ENCODE measurements at places on chromosomes 3 and 15.

GRCh38 chr3:140863580-140864009 lies 78.0 kb upstream of the SLC25A36 start:
- DNase-seq: no peak

GRCh38 chr3:18442756-18443664 lies 17.9 kb upstream of the SATB1 start:
- no peak for DNase-seq

GRCh38 chr15:52710050-52710707 lies 31.0 kb upstream of the ATOSA start:
- no peak for DNase-seq

DNA sequence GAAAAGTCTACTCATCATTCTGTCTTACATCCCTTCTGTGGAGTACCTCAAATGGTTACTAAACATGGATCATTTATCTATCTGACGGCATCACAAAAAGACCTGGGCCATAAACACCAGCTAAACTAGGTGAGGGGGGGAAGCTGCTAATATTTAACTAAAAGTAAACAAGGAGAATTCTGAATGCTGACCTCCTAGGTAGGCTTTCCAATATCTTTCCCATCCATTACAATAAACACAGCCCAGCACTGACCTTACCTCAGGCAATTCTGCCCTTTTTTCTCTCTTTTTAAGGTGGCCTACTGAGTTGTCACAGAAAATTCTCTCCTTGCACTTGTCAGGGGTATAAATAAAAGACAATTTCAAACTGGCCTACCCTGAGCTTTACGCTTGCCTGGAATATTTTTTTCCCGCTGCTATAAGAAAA lies 33.1 kb downstream of the USF3 start:
- DNase-seq: no peak

GRCh38 chr3:188043891-188044290 lies 110.1 kb upstream of the LPP start:
- no peak for DNase-seq

- DNase-seq: no peak
Measured at GRCh38 chr3:125246237-125246636, 33.7 kb upstream of the SLC12A8 start.

- no peak for DNase-seq
Measured at GRCh38 chr3:69747511-69748258, 8.4 kb downstream of the MITF start.

- DNase-seq: no peak
Measured at GRCh38 chr3:183108001-183108449, 8.7 kb upstream of the MCCC1 start.

GRCh38 chr3:20108869-20109268 lies 68.6 kb downstream of the KAT2B start:
- no peak for DNase-seq

GRCh38 chr3:32495085-32495484 lies 7.6 kb downstream of the CMTM6 start:
- DNase-seq: no peak

GRCh38 chr15:70627322-70627721 lies 136.0 kb downstream of the UACA start:
- no peak for DNase-seq

DNA sequence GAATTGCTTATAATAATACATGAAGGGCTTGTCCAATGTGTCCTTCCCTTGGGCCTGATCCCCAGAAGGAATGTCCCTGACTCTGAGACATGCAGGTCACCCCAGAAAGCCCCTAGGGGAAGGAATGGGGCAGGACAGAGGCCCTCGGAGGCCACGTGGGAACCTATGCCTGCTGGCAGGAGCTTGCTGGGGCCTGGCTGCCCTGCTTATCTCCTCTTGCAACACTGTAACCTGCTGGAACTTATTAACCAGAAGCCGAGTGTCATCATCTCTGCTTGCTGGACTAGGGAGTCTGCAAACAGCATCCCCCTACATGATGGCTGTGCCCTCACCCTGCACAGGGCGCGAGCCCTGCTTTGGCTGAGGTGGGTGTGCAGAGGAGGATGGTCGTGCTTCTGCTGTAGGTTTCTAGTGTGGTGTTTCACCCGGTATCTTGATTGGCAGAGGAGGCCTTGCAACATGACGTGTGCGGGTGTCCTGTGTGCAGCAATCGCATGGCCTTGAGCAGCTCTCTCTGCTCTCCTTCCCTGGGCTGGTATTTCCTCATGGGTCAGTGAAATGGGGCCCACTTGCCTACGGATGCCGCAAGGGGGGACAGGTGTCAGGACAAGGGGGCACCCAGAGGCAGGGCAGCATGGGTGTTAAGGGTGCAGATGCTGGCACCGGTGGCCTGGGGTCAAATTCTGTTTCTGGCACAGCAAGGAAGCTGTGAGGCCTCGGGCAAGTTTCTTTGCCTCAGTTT lies 5.0 kb downstream of the CHST13 start:
- no peak for DNase-seq

DNA sequence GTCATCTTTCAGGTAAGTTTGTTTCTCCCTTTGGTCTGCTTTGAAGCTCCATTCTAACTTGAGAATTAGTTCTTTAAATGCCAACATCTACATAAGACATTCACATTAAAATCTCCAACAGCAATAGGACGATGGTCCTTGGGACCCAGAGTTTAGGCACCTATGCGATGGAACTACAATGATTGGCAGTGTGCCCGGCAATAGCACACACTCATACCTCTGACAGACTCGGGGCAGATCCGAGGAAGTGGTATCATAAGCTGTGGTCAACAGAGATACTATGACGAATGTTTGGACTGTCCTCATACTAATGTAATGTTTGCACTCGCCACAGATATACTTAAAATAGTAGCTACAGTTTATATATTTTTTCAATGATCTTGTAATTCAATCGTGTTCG lies 34.2 kb upstream of the NR2F2 start:
- DNase-seq: no peak

GRCh38 chr3:11155341-11156025 lies 1.2 kb downstream of the HRH1 start:
- DNase-seq: no peak

DNA sequence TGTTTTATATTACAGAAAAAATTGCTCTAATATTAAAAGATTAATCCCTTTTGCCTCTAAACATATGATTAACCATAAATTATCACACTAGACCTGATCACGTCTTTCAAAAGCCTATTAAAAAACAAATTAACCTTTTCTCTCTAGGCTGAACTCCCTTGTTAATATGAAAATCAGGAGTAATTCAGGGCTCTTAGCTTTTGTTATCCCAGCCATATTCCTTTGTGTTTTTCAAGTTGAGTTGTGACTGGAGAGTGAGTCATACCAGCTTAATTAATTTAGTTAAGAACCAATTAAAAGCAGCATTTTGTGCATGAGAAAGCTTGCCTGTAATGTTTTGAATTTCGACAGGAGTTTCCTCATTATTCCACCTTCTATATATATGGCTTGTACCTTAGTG lies 385.8 kb downstream of the VGLL3 start:
- DNase-seq: no peak

- no peak for DNase-seq
Measured at GRCh38 chr3:110946810-110947209, 124.8 kb upstream of the NECTIN3 start.

GRCh38 chr3:98114264-98114663 lies 16.3 kb upstream of the OR5H1 start:
- DNase-seq: no peak

- DNase-seq: no peak
Measured at GRCh38 chr3:168086541-168087260, 9.0 kb downstream of the GOLIM4 start.

DNA sequence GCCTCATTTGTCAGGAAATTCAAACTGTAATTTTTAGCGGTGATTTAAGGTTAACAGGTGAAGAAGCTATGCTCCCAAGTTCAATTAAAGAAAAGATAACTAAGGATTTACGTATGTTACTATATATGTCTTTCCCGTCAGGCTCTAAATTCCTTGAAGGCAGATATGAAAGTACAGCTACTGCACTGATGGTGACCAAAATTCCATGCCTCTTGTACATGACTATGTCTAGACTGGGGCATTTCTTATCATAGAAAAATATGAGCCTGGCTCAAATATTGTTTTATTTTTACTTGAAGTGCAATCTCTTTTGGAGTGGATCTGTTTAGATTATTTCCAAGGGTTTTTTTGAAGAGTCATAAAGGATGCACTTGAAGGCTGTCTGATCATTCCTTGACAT lies 647.1 kb upstream of the KCNMB2 start:
- DNase-seq: no peak

- DNase-seq: no peak
Measured at GRCh38 chr15:90989040-90989768, 5.1 kb downstream of the PRC1 start.

DNA sequence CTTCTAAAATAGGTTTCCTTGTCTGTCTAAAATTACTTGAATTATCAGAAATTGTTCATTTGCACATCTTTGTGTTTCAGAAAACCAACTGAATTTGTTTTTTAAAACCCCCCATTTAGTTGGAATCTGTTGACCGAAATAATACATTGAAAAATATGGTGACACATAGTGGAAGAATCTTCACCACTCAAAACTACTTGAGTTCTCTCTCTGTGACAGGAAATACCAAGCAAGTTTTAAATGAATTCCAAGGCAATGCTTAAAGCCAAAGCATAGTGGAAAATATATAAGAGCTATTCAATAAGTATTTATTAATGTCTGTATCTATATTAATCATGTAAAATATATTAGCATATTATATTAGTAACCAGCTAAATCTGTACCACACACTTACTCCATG lies 224.9 kb upstream of the COL8A1 start:
- no peak for DNase-seq

DNA sequence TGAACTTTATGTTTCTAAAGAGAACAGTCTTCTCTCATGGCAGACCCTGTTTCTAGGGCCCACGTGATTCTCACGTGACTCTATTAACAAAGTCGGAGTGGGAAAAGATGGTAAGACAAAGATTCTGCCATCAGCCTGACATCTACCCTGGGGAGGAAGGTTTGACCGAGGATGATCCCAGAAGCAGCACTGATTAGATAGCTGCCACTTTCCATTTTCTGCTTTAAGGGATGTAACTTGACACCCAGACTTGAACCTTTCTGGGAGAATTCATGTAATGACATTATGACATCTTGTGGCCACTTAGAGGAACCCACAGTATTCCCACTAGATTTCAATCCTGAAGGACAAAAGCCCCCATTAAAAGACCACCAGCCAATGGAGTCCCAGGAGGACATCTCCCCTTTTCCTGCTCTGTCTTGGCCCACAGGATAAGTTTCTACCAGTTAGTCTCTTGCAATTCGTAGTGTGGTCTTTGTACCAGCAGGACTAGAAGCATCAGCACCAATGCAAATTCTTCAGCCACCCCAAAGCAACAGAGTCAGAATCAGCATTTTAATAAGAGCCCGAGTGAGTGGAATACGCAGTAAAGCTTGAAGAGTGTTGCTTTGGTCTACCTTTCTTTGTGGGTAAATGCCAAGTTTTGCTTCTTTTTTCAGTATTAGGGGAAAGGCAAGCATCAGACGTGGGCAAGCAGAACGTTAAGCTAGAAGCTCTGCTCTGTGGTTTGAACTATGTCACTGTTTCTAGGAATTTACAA lies 480.5 kb upstream of the PROK2 start:
- no peak for DNase-seq

DNA sequence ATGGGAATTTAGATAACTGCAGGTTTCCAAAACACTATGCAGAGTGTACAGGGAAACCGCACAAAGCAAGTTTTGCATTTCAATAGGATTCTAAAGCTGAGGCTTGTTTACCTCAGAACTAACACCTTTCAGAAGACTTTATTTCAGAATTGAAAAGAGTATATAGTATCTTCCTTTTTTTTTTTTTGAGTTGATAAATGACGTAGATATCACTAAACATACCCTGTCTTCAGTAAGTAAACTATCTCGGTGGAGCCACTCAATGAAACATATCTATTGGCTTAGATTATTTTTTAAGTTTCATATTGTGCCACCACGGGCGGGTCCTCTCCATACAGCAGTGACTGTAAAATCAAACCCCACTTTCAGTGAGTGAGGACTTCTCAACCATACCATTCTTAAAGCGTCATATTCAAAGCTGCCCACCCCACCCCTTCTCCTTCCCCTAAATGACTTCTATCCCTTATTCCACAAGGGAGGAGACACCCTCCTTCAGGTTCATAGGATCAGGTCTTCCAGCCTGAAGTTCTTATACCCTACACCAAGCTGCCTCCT lies 2.0 kb upstream of the TBL1XR1 start:
- no peak for DNase-seq

DNA sequence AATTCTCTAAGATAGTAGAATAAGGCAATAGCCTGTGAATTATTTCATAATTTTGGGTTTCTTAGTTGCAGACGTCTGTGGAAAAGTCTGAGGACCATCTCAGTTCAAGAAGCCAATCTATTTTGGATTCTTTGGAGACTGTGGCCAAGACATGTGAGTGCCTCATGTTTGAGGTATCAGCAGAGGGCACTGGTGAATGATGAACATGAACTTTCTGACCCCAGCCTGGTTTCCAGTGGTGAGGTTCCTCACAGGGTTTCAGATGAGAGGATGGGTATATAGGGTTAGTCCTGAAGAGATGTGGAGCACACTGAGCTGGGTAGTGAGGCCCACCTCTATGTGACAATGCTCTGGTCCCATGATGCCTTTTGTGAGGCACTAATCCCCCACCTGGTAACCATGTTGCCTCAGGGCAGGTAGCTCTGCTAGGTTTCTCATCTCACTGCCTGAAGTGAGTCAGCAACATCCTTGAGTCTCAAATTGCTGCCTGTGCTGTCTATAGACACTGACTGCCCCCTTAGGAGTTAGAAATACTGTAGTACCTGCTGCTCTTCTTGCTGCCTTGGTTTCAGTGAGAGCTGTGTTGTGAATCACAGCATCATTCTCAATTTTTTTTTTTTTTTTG lies 32.3 kb downstream of the C3orf62 start:
- DNase-seq: no peak

- no peak for DNase-seq
Measured at GRCh38 chr15:62124176-62124972, 40.7 kb downstream of the C2CD4B start.

GRCh38 chr15:32105258-32106241 lies 75.2 kb downstream of the CHRNA7 start:
- no peak for DNase-seq

DNA sequence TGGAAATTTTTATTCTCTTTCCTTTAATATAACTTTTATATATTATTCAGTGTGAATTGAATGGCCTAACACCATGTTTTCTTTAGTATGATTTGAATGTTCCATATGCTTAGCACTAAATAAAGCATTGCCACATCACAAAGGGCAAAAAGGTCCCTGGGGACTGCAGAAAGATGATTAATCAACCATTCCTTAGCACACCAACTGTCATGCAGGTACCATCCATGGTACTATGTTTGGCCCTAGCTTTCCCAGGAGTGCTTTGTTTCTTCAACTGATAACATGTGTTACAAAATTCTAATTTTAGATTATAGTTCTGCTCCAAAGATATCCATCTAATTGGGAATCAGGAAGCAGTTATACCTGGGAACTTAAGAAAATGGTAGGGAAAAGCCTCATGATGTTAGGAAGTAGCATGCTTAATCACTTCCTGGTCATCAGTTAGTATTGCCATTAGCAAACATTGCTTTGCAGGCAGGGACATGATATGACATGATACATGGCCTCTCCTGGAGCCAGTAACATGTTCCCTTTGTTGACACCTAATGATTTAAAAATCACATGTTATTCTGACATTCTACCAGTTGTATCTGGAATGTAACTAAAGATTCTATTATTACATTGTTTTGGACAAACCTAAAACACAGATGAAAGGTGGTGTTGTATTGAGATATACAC lies 712.6 kb upstream of the GBE1 start:
- DNase-seq: no peak

GRCh38 chr3:168688267-168688666 lies 592.5 kb upstream of the GOLIM4 start:
- DNase-seq: no peak

Data from CD4-positive, alpha-beta T cell treated with Interferon gamma for 1 hour (primary cell).